Neuronal stem cell (in vitro differentiated cells): ENCODE measurements at places on chromosomes 13 and 19.

DNA sequence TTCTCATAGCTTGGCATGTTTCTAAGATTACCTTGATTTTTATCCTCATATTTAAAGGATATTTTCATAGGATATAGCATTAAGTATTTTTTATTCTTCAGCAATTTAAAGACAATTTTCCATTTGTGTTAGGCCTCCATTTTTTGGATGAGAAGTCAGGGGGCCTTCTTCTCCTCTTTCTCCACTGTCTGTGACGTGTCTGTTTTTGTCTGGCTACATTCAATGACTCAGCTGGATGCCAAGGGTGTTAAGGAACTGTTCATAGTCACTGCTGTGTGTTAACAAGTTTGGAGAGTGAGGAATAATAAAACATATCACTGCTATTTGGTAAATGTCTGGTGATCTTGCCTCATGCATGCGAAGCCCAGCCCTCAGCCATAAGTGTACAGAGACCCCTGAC is 36.4 kb downstream of the ZNF582 start:
- no peak overlapping the region for H3K4me3 ChIP-seq
- no peak overlapping the region for H3K27ac ChIP-seq
- no peak for DNase-seq
- H3K27me3 ChIP-seq = no peaks in the 10 kb centered on the region

DNA sequence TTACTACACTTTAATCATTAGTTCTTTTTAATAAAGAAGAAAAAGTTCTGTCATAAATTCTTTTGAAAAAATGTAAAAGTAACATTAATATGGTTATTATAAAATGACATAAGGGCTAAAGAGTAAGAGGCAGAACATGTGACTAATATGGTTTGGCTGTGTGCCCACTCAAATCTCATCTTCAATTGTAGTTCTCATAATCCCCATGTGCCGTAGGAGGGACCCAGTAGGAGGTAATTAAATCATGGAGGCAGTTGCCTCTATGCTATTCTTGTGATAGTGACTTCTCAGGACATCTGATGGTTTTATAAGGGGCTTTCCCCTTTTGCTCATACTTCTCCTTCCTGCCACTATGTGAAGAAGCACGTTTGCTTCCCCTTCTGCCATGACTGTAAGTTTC is 104.5 kb downstream of the UGGT2 start:
- H3K36me3 ChIP-seq = peaks cover 30% of the 10 kb centered on the region
- no peak for DNase-seq
- H3K27ac ChIP-seq = no peak overlapping the region
- no peak overlapping the region for H3K4me3 ChIP-seq
- H3K4me1 ChIP-seq = no peaks in the 10 kb centered on the region

DNA sequence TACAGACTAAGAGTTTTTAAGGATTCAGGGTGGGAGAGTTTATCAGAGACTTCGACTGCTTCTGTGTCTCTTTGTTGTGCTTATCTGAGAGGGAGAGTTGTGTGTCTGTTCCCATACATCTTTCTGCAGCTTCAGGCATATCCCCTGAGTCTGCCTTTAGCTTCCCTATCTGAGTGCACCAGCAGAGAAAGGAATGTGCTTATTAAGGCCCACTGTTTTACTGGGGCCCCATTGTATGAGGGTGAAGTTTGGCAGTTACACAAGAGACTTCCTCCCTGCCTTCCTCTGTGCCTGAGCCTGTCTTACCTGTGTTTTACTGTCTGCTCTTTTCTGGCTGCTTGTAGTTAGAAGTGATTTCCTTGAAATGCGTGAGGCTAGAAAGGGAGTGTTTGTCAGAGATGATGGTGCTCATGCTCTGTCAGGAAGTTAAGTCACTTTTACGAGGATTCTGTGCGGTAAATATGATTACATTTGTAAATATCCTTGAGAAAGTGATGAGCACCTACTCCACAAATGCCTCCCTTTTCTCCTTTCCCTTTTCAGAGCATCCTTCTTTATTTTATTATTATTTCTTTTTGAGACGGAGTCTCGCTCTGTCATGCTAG is 1228.9 kb upstream of the MIR17HG start:
- DNase-seq = no peak
- no peaks in the 10 kb centered on the region for H3K4me1 ChIP-seq
- no peak overlapping the region for H3K27ac ChIP-seq
- no peak overlapping the region for H3K4me3 ChIP-seq
- no peaks in the 10 kb centered on the region for H3K27me3 ChIP-seq

DNA sequence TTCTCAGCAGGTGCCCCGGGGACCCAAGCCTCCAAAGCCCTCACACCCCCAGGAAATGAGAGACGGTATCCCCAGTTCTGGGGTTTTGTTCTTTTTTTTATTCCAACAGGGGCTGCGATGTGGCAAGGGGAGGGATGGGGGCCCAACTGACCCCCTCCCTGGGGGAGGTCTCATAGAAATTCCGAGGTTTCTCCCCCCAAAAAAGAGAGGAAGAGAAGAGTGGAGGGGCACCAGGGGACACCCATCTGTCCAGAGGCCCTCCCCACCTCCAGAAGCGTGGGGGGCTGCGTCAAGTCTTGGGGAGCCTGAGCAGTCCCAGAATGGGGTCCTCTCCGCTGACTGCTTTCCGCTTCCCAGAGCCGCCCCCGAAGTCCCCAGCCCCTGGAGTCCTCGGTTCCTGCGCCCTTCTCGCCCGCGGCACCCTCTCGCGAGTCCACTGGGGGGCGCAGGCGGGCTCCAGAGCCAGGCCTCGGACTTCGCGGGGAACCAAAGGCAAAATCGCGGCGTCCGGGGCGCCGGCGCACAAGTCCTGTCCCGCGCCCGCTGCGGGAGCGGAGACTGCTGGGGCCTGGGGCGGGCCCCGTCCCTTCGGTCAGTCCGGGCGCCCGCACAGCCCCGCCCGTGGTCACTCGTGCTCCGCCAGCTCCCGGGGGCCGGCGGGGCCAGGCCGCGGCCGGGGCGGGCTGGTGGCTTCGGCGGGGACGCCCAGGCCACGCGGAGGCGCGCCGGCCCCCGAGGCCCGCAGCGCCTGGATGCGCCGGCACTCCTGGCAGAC is 4.4 kb upstream of the ATP1A3 start:
- DNase-seq = peak; percentile 66
- H3K27ac ChIP-seq = no peak overlapping the region
- H3K36me3 ChIP-seq = no peaks in the 10 kb centered on the region
- no peak overlapping the region for H3K4me3 ChIP-seq

GRCh38 chr19:34960940-34961679 is 2.9 kb downstream of the ZNF792 start:
- H3K27ac ChIP-seq = no peak overlapping the region
- peak overlapping the region; percentile 28 for H3K4me3 ChIP-seq
- H3K4me1 ChIP-seq = no peaks in the 10 kb centered on the region
- peaks cover 33% of the 10 kb centered on the region for H3K36me3 ChIP-seq

DNA sequence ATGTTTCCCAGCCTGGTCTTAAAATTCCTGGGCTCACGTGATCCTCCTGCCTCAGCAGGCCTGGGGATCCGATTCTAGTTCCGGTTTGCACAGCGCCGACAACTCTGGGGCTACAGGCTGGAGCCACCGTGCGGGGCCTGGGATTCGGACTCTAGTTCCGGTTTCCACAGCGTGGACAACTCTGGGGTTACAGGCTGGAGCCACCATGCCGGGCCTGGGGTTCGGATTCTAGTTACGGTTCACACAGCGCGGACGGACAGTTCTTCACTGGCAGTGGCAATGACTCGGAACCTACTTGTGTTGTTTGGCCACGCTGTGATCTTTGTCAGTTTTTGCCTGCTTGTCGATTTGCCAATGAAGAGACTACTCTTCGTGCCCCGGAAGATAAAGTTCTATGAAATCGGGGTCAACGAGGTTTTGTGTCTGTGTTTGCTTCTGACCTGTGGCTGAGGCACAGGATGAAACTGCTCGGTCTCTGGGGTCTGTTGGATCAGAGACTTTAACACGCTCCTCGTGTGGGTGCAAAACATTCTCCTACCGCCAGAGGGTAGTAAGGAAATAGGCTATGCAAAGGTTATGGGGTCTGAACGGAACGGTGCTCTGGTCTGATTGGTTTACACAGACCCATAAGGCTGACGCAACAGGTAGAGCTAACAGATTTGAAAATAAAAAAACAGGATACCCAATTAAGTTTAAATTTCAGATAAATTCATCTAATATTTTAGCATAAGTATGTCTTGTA is 12.1 kb upstream of the ZSCAN1 start:
- peak; percentile 33 for DNase-seq
- no peaks in the 10 kb centered on the region for H3K36me3 ChIP-seq
- no peaks in the 10 kb centered on the region for H3K27me3 ChIP-seq

GRCh38 chr13:45895881-45896280 is 44.3 kb upstream of the SIAH3 start:
- no peaks in the 10 kb centered on the region for H3K36me3 ChIP-seq
- no peaks in the 10 kb centered on the region for H3K27me3 ChIP-seq
- no peak for DNase-seq
- no peaks in the 10 kb centered on the region for H3K4me1 ChIP-seq
- H3K27ac ChIP-seq = no peak overlapping the region

DNA sequence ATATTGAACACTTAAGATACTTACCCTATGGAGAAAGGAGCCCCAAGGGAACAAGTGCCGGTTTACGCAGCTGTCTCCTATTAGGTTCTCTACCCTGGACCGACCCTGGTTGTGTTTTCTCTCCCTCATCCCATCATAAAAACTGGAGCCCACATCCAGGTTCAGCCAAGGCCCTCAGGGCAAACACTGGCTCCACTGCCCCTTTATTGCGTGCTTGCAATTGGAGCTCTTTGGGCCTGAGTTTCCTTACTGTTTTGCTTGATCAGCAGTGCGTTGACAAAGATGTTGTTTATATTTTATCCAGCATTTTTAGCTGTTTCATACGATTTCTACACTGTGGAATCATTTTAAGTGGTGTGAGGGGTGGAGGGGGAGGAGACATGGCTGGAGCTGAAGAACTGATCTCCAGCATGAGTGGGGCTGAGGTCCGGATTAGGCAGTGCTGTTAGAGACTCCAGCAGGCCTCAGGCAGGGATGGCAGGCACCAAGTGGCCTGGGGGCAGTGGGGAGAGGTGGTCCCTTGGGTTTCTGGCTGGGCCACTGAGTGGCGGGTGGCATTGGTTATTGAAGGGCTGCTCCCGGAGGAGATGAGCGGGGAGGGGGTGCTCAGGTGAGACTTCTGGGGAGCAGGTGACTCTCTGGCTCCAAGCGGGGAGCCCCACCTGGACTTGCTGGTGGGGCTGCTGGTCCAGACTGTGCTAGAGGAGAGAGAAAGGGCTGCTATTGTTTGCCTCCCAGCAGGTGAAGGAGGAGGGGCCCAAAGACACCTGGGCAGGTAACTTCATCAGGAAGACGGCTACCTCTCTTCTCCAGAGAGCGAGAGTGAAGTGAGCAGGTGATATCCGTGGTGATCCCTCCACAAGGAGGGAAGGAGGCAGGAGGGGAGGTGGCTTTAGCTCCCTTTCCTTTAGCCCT is 62.4 kb upstream of the RNF113B start:
- H3K27me3 ChIP-seq = no peaks in the 10 kb centered on the region
- DNase-seq = no peak
- no peak overlapping the region for H3K4me3 ChIP-seq
- H3K4me1 ChIP-seq = no peaks in the 10 kb centered on the region
- peaks cover 4% of the 10 kb centered on the region for H3K36me3 ChIP-seq

- no peaks in the 10 kb centered on the region for H3K27me3 ChIP-seq
- H3K4me1 ChIP-seq = no peaks in the 10 kb centered on the region
- DNase-seq = no peak
- no peak overlapping the region for H3K27ac ChIP-seq
Observed at GRCh38 chr19:35013041-35013819, 13.1 kb downstream of the GRAMD1A start.

- H3K27me3 ChIP-seq = peaks cover 74% of the 10 kb centered on the region
- peak; percentile 21 for DNase-seq
- no peaks in the 10 kb centered on the region for H3K36me3 ChIP-seq
- H3K4me3 ChIP-seq = peak overlapping the region; percentile 12
- H3K27ac ChIP-seq = no peak overlapping the region
Observed at GRCh38 chr19:41521931-41522555, 53.9 kb upstream of the CEACAM21 start.
